ENCODE measurements at places on chromosomes 3 and 15. TPM values are rescaled to one million over a fixed set of nuclear protein-coding genes. Genes with fewer than 3 reads are reported as not detected.
A peak's percentile ranks its signal among the peaks of the same experiment; 100 is the strongest.

DNA sequence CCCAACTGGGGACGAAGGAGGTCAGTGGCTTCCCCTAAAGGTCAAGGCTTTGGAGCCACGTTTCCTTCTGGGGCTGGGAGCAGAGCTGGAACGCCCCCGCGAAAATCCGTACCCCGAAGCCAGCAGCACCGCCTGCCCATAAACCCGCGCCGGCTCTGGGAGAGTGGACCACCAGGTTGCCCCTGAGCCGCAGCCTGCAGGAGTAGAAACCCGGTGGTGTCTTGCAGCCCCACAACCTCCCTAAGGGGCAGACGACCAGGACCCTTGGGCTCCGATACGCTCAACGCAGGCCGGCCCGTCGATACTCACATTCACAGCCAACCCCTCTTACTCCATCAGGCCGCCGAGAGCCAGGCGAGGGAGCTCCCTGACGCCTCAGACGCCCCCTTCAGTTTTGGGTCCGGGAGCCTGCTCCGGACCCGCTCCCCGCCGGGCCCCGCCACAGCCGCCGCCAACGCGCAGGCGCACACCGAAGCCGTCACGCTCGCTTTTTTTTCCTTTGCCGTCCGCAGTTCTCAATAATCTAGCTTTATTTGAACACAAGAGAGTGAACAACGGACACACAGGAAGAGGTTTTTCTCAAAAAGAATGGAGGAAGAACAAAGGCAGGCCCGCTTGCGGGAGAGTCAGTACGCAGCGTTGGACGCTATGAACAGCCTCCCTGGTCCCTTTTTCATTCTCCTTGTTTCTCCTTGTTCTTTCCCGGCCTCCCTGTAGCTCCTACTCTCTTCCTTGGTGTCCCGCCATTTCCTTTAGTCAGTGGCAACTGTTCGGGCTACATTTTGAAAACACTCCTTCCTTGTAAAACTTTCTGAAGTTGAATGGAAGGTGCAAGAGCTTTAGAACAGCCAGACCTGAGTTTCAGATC, at the start of gene ZNF106:
Gene ZNF106, minus strand, starts transcription at position 471 of the 868 bp plus-strand sequence. CDS start 18,852 bp downstream, outside the sequence.
- H3K4me3 ChIP-seq, result peak within 1 kb of the TSS; percentile 97
- peak; percentile 92 for DNase-seq
- no peaks in the 10 kb centered on the region for H3K27me3 ChIP-seq
- H3K36me3 ChIP-seq, result no peaks in the 10 kb centered on the region

DNA sequence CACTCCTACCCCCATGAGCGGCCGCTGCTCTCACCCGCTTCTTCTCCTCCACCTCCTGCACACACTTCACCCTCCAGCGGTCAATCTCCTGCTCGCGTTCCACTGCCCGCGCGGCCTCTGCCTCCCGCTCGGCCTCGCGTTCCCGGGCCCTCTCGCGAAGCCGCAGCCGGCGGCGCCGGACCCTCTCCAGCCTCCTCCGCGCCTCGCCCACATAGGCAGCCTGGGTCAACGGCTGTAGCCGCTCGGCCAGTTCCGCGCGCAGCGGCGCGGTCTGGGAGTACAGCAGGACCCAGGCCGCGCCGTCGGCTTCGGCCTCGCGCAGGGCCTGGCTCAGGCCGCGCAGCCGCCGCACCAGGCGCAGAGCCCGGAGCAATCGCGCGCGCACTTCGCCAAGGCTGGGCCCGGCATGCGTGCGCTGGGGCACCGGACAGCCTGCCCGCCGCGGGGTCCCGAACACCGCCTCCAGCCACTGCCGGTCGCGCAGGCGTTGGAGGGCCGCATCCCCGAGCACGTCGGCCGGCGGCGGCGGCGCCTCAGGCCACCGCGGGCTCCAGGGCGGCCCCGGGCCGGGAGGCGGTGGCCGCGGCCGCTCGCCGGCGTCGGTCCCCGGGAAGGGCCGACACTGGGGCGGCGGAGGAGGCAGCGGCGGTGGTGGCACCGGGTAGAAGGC, 595 bp downstream of the PDCD7 start:
- peaks cover 16% of the 10 kb centered on the region for H3K36me3 ChIP-seq
- H3K4me1 ChIP-seq, result peaks cover 3% of the 10 kb centered on the region
- DNase-seq, result peak; percentile 47
- peak overlapping the region; percentile 62 for H3K4me3 ChIP-seq
- peak overlapping the region; percentile 58 for H3K27ac ChIP-seq
- no peaks in the 10 kb centered on the region for H3K27me3 ChIP-seq

DNA sequence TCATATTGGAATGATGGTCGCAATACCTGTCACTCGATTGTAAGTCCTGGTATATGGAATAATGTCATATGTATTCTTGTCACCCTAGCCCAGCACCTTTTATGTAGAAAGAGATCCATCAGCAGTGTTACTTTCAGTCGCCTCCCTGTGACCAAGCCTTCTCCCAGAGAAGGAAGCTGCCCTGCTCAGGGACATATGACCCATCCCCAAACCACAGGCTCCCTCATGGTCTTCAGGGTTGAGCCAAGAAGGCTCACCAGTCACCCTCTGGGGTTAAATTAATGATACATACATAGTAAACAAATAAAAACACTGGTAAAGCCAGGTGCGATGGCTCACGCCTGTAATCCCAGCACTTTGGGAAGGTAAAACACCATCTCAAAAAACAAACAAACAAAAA, 4.6 kb upstream of the MFGE8 start:
- no peak overlapping the region for H3K27ac ChIP-seq
- no peaks in the 10 kb centered on the region for H3K27me3 ChIP-seq
- no peak for DNase-seq
- H3K4me1 ChIP-seq, result peaks cover 8% of the 10 kb centered on the region

- H3K4me1 ChIP-seq, result peaks cover 6% of the 10 kb centered on the region
- DNase-seq, result no peak
- no peak overlapping the region for H3K27ac ChIP-seq
Measured at GRCh38 chr15:41891226-41891625, 2.6 kb downstream of the SPTBN5 start.

- H3K27me3 ChIP-seq, result no peaks in the 10 kb centered on the region
- H3K4me1 ChIP-seq, result no peaks in the 10 kb centered on the region
- no peak overlapping the region for H3K27ac ChIP-seq
Measured at GRCh38 chr3:128318275-128318941, 148.3 kb downstream of the DNAJB8 start.

GRCh38 chr3:68148447-68148846, 494.0 kb upstream of the SUCLG2 start:
- no peaks in the 10 kb centered on the region for H3K4me1 ChIP-seq
- no peak for DNase-seq
- no peak overlapping the region for H3K4me3 ChIP-seq
- H3K27ac ChIP-seq, result no peak overlapping the region
- H3K27me3 ChIP-seq, result no peaks in the 10 kb centered on the region

DNA sequence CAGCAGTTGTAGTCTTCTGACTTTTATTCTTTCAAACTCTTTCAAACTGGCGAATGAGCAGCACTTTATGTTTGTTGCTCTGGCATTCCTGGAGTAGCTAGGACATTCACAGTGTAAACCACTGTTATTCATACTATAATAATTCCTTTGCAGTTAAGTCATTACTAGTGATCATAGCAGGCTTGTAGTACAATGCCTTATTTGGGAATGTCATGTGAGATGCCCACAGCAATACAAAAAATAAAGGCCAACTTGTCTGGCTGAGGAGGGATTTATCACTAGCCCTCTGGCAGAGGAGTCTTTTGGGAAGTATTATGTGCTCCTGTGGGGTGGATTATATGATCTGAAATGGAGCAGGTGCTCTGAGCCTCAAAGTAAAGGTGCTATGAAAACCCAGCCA, 197.2 kb downstream of the VGLL3 start:
- no peak overlapping the region for H3K4me3 ChIP-seq
- peak; percentile 97 for DNase-seq
- H3K36me3 ChIP-seq, result no peaks in the 10 kb centered on the region
- peaks cover 5% of the 10 kb centered on the region for H3K4me1 ChIP-seq

GRCh38 chr3:88034491-88035275, 24.1 kb downstream of the CGGBP1 start:
- no peaks in the 10 kb centered on the region for H3K4me1 ChIP-seq
- no peaks in the 10 kb centered on the region for H3K27me3 ChIP-seq
- no peak overlapping the region for H3K4me3 ChIP-seq
- no peak for DNase-seq
- H3K36me3 ChIP-seq, result no peaks in the 10 kb centered on the region

GRCh38 chr3:56610669-56611335, 53.8 kb downstream of the CCDC66 start:
- H3K27me3 ChIP-seq, result no peaks in the 10 kb centered on the region
- no peak for DNase-seq
- no peaks in the 10 kb centered on the region for H3K4me1 ChIP-seq
- H3K36me3 ChIP-seq, result peaks cover 17% of the 10 kb centered on the region

DNA sequence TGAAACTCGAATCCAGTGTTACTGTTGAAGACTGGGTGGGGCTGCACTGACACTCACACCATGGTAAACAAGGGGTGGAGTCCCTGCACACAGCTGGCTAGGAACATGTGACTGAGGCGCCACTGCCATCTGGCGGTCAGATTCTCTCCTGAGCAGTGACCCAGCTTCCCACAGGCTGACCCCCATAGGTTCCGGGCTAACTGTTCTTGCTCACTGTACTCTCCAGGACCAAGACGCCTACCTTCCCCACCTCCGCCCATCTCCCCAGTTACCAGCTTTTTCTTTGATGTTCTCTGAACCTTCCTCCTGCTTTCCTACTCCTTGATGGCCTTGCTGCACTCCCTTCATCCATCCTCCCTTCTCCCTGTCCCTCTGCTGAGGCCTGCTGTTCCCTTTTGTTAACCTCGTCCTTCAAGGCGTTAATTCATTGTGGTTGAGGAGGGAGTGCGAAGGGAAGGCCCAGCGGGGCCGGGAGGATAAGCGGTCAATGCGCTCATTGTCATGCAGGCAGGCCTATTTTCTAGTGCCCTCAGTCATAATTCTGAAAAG, 115.2 kb downstream of the ATP8B4 start:
- H3K36me3 ChIP-seq, result no peaks in the 10 kb centered on the region
- peak overlapping the region; percentile 70 for H3K27ac ChIP-seq
- no peak overlapping the region for H3K4me3 ChIP-seq
- peak; percentile 87 for DNase-seq
- no peaks in the 10 kb centered on the region for H3K27me3 ChIP-seq
- H3K4me1 ChIP-seq, result peaks cover 11% of the 10 kb centered on the region

GRCh38 chr15:56765251-56765650, 31.9 kb upstream of the ZNF280D start:
- no peak overlapping the region for H3K4me3 ChIP-seq
- no peaks in the 10 kb centered on the region for H3K36me3 ChIP-seq
- peaks cover 6% of the 10 kb centered on the region for H3K4me1 ChIP-seq
- no peak overlapping the region for H3K27ac ChIP-seq

TMEM207 gene
- not detected for total RNA-seq

DNA sequence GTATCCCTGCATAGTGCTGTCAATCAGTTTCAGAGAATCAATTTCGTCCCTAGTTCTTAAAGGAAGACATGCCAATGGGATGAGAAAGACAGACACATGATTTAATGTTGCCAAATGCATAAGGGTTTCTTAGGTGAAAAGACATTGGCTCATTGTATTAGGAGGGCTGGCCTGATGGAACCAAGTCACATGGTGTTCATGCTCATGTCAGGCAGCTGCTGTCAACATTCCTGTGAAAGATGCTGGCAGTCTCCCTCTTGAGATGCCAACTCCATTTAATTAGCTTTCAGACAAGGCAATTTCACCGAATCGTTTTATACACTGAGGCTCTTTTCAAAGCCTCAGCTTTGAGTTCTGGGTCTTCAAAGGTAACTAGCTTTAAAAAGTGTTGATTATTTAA, 16.1 kb upstream of the IL1RAP start:
- DNase-seq, result no peak
- H3K4me3 ChIP-seq, result no peak overlapping the region
- no peak overlapping the region for H3K27ac ChIP-seq
- no peaks in the 10 kb centered on the region for H3K4me1 ChIP-seq

ANKRD34C gene
- not detected for total RNA-seq

DNA sequence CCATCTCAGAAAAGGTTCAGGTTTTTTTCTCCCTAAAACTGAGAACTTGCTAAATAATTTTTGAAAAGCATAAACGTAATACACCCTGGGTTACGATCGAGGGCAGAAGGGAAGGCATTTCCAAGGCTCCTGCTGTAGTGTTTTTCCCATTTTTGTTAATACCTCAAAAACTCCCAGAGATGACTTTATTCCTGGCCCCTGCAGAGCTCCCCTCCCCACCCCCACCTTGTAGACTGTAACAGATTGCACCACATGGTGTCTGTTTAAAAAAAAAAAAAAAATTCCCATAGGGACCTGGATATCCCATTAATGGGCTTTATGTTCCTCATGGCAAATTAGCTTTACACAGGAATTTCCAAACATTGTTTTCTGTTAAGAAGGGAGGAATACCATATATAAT, 38.2 kb downstream of the FEZF2 start:
- H3K27ac ChIP-seq, result no peak overlapping the region
- no peaks in the 10 kb centered on the region for H3K4me1 ChIP-seq
- no peak overlapping the region for H3K4me3 ChIP-seq
- H3K27me3 ChIP-seq, result no peaks in the 10 kb centered on the region

BLM gene
- total RNA-seq, result 6.5 TPM

- H3K27me3 ChIP-seq, result peaks cover 5% of the 10 kb centered on the region
- H3K27ac ChIP-seq, result no peak overlapping the region
- no peaks in the 10 kb centered on the region for H3K4me1 ChIP-seq
- no peaks in the 10 kb centered on the region for H3K36me3 ChIP-seq
Measured at GRCh38 chr15:98493966-98494511, 154.3 kb upstream of the IGF1R start.

- H3K27ac ChIP-seq, result no peak overlapping the region
- no peak for DNase-seq
- no peaks in the 10 kb centered on the region for H3K4me1 ChIP-seq
- H3K27me3 ChIP-seq, result no peaks in the 10 kb centered on the region
- no peak overlapping the region for H3K4me3 ChIP-seq
Measured at GRCh38 chr3:36364260-36364659, 16.0 kb upstream of the STAC start.

GRCh38 chr15:43901495-43901894, 74.7 kb downstream of the WDR76 start:
- H3K4me3 ChIP-seq, result no peak overlapping the region
- DNase-seq, result no peak
- no peaks in the 10 kb centered on the region for H3K36me3 ChIP-seq
- peaks cover 5% of the 10 kb centered on the region for H3K4me1 ChIP-seq
- no peak overlapping the region for H3K27ac ChIP-seq

MLF1 gene
- 5.2 TPM for total RNA-seq

GOLGA6A gene
- total RNA-seq, result not detected

SLITRK3 gene
- total RNA-seq, result not detected

DNA sequence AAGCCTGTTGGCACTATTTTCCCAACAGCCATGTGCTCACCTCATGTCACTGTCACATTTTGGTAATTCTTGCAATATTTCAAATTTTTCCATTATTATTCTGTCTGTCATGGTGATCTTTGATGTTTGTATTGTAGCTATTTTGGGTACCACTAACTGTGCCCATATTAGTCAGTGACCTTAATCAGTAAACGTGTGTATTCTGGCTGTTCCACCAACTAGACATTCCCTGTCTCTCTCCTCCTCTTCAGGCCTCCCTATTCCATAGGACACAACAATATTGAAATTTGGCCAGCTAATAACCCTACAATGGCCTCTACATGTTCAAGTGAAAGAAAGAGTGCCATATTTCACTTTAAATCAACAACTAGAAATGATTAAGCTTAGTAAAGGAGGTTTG, 88.6 kb downstream of the OPA1 start:
- H3K27ac ChIP-seq, result no peak overlapping the region
- H3K4me3 ChIP-seq, result no peak overlapping the region
- no peaks in the 10 kb centered on the region for H3K27me3 ChIP-seq
- DNase-seq, result no peak
- H3K36me3 ChIP-seq, result no peaks in the 10 kb centered on the region

ITGB5 gene
- 71.7 TPM for total RNA-seq

GRCh38 chr3:71497367-71497897, 86.1 kb downstream of the FOXP1 start:
- peaks cover 15% of the 10 kb centered on the region for H3K4me1 ChIP-seq
- DNase-seq, result no peak
- no peaks in the 10 kb centered on the region for H3K36me3 ChIP-seq
- H3K4me3 ChIP-seq, result no peak overlapping the region
